ENCODE measurements at places on chromosomes 3 and 15.

DNA sequence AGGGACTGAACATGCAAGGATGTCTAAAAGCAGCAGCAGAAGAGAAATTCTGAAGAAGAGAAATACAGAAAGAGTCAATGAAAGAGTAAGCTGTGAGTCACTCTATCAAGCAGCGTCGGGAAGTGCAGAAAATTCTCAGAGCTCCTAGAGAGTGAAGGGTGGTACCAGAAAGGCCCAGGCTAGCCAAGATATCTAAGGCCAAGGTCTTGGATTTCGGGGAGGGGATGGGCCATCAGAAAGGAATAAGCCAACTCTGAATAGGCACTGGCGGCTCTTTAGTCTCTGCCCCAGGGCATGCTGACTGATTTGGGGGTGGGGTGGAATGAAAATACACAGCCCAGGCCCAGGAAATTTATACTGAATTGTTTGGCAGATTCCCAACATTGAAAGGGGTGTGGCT lies 70.8 kb downstream of the GPR156 start:
- no peak for DNase-seq

GRCh38 chr15:78004919-78005634 lies 72.4 kb downstream of the TBC1D2B start:
- peak; percentile 80 for DNase-seq

GRCh38 chr3:150217691-150218090 lies 190.4 kb upstream of the TSC22D2 start:
- DNase-seq = no peak

DNA sequence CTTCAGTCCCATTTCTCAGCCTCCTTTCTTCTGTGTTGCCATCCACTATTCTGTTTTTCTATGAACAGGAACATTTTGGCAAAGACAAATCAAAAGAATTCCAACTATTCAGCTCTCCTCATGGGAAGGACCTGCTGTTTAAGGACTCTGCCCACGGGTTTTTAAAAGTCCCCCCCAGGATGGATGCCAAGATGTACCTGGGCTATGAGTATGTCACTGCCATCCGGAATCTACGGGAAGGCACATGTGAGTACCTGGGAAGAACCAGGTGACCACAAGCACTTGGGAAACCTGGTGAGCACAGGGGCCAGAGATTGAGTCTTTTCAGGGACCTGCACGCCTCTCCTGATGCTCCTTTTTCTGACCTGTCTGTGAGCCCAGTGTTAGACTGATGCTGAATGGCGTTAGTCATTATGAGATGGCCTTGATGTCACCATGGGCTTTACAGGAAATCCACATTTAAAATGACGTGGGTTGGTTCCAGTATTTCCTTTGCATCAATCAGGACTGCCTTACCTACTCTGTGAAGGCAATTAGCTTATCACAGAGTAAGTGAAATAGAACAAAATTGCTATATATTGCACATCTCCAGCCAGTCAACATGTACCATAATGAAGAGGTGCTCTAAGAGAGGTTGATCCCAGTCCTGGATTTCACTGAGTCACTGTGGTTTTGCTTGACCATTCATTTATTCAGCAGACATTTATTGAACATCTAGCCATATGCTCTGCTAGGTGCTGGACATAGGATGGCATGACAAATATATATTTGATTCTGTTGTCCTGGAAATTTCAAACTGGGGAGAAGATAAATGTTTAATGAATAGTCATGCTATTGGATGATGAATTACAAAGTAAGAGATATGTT lies 11.7 kb downstream of the TF start:
- DNase-seq = no peak

- DNase-seq = no peak
Measured at GRCh38 chr3:21520106-21520963, 230.7 kb downstream of the ZNF385D start.

- no peak for DNase-seq
Measured at GRCh38 chr3:49701388-49702077, 12.2 kb downstream of the RNF123 start.

DNA sequence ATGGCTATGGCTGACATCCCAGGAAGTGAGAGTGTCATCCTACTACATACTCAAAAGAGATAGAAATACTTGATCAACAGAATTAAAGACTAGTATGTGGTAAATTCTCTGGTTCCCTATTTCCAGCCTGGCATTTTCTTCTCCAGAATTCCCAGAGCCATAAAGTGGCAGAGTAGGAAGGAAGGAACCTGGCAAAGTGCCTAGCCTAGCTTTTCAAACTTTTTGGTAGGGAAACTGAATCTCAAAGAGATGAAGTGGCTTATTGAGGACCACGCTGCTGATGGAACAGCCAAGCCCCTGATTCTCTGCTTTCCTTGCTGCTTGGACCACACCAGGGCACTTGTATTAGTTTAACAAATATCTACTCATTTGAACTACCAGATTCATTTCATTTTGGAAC lies 312.4 kb upstream of the RORA start:
- no peak for DNase-seq

DNA sequence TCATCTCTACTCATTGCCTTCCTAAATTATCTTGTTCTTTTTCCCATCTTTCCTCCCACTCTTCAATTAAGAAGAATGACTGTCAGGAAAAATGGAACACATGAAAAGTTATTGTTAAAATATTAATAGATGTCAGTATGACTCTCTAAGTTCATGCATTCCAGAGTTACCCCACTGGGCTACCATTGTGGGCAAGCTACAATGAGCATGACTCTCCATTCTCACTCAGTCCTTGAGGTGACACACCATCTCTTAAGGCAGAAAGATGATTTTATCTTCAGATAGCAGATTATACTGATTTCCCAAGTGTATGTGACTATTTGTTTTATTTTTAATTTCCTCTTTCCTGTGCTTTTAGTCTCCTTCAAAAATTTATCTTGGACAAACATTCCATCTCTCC lies 144.3 kb downstream of the ALCAM start:
- no peak for DNase-seq

GRCh38 chr3:9384141-9384828 lies 13.1 kb upstream of the SETD5 start:
- no peak for DNase-seq

GRCh38 chr3:100106531-100107141 lies 7.7 kb downstream of the FILIP1L start:
- DNase-seq = peak; percentile 68

DNA sequence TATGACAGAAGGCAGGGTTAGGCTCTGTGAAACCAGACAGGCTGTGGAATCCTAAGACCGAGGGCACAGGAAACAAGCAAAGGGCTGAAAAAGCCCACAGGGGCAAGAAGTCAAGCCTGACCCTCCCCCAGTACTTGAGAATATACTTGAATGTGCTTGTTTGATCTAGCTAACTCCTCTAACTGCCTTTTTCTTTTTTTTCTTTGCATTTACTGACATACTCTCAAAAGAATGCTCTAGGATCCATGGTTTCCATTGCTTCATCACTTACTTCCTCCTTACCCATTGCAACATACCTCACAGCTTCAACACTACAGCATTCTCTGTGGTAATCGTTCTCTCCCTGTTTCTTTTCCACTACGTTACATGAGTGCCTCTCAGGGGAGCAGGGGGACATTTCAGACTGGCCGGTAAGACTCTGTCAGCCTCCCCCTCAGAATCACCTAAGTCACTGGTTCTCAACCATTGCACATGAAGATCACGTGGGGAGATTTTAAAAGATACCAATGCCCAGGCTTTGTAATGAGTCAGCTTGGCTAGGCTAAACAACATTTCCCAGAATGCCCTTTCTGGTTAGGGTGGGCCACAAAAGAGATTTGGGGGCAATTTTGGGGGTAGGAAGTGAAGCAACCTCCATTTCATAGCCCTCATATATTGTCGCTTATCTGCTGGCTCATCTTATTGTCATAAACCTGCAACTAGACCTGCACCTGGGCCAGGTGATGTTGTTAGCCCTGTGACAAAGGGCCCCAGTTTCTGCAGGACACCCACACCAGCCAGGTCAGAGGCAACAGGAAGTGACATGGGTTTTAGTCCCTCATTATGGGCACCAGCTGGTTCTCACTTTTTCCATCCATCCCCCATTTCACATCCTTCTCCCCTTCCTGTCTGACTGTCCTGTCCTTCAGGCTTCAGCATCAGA lies 24.6 kb upstream of the RSL24D1 start:
- DNase-seq = peak; percentile 74

GRCh38 chr3:120157113-120157512 lies 62.9 kb upstream of the GSK3B start:
- DNase-seq = no peak

- no peak for DNase-seq
Measured at GRCh38 chr15:101329867-101330380, 34.9 kb upstream of the SNRPA1 start.

DNA sequence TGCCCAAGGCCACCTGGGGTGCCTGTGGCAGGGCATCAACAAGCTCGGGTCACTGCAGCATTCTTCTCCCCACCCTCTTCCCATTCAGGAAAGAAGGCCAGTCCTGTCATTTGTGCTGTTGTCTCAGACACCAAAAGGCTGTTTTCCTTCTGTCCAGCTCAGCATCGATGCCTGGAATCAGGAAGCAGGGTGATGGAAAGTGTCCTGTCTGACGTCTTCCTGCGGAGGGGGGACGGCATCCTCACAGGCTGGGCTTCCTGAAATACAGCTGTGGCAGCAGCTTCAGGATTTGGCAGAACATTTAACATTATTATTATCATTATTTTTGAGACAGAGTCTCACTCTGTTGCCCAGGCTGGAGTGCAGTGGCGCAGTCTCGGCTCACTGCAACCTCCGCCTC lies 33.0 kb upstream of the ANKDD1A start:
- DNase-seq = no peak

- no peak for DNase-seq
Measured at GRCh38 chr3:134709561-134710312, 58.9 kb upstream of the KY start.

GRCh38 chr15:96037584-96037983 lies 292.9 kb upstream of the NR2F2 start:
- DNase-seq = peak; percentile 22

GRCh38 chr3:110900576-110900975 lies 171.0 kb upstream of the NECTIN3 start:
- no peak for DNase-seq

- DNase-seq = peak; percentile 49
Measured at GRCh38 chr15:38084289-38084688, 149.8 kb downstream of the TMCO5A start.

DNA sequence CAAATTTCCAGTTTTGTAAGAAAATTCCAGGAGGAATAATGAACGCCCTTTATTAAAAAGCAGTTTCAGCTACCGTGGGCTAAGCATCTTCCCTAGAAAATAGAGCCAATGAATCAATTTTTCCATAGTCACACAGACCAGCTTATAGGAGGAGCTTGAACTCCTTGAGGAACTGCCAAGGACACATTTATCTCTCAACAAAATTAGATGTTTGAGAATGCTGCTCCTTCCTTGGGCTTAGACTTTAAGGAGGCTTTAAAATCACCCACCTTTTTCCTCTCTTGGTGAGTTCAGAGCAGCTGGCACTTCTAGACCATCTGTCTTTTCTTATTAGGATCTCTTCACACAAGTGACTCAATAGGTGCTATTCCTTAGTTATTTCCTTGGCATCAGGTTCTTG lies 588.0 kb downstream of the SQOR start:
- DNase-seq = no peak
